ENCODE measurements at places on chromosomes 7 and 10.

GRCh38 chr7:138352570-138353461, 107.2 kb upstream of the TRIM24 start:
- no peak for DNase-seq

DNA sequence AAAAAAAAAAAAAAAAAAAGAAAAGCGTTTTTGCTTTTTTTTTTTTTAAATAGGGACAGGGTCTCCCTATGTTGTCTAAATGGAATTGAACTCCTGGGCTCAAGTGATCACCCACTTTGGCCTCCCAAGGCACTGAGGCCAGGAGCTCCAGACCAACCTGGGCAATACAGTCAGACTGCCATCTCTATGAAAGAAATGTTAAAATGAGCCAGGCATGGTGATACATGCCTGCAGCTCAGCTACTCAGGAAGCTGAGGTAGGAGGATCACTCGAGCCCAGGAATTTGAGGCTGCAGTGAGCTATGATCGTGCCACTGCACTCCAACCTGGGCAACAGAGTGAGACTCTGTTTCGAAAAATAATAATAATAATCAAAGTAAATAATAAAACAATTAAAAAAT, 16.5 kb upstream of the LMTK2 start:
- DNase-seq: no peak

GRCh38 chr7:66779669-66780409, 39.3 kb downstream of the RABGEF1 start:
- DNase-seq: no peak

DNA sequence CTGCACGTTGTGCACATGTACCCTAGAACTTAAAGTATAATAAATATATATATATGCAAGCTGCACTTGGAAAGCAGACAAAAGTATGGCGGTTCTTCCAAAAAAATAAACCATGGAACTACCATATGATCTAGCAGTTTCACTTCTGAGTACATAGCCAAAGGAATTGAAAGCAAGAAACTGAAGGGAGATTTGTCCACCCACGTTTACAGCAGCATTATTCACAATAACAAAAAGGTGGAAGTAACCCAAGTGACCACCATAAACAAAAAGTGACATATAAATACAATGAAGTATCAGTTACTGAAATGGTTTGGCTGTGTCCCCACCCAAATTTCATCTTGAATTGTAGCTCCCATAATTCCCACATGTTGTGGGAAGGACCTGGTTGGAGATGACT, 525.3 kb upstream of the CELF2 start:
- no peak for DNase-seq

DNA sequence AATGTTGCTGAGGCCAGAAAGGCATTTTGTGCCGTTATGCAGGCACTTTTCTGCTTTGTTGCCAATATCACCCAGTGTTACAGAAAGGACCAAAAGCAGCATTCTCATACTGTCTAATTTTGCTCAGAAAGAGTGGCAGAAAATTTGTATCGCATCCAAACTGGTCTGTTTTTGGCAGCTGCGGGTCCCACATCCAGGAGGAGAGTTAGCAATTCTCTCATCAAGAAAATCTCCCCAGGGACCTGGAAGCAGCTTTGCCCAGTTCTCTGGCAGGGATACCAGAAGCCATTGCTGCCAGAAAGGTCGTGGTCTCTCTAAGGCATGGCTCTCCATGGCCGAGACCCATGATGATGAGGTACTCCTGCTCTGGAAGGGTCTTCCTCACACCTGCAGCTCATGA, 489.2 kb upstream of the ZMIZ1 start:
- DNase-seq: no peak

- DNase-seq: no peak
Measured at GRCh38 chr10:35448687-35449662, 112.7 kb downstream of the CCNY start.

GRCh38 chr10:130054021-130054420, 56.6 kb downstream of the C10orf143 start:
- no peak for DNase-seq

DNA sequence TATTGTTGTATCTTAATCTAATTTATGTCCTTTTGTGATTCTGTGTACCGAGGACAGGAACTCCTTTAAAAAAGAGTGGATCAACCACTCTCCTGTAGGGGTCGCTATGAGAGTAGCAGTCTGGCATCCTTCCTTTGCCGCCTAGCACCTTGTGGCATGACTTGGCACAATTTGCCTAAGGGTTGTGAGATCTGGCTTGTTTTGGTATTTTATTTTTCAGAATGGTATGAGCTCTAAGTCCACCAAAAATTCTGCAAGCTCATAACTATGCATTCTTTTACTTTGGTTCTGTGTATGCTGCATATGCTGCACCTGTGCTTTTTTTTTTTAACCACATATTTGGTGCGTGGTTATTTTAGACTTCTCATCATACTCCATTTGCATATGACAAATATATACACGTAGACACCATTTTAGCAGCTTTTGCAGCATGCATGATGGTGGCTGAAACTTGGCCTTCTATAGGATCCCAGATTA, 112.8 kb downstream of the CDK14 start:
- DNase-seq: no peak

DNA sequence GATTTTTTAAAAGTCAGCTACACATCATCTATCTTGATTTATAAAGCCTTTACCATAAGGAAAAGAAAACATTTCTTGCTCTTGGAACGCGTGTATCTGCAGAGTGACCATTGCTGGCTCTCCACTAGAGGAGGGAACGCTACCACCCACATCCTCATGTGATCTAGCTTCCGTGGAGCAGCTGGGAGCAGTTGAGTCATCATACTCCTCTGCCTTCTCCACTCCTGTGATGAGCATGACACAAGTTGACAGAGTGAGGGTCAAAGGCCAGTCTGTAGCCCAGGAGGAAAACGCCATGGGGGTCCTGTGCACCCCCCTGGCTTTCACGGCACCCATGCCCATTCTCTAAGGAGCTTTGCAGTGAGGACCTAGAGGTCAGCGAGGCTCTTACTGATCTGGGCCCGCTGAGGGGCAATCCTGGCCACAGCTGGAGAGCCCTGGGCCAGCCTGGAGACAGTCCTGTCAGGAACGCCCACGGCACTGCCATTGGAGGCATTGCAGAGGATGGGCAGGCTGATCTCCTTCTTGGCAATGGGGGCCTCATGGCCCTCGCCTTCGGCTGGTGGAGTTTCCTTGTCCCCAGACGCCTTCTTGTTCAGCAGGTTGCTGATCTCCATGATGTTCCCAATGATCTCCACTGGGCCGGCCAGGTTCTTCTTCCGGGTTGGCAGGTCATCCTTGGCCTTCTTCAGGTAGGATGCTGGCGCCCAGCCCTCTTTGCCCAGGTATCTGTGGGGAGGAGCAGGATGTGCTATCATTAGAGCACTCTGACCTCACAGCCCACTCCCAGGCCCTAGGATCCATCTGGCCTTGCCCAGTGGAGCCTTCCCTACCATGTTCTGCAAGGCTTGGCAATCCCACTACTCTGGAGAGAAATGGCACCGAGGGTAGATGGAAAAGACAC, 119.2 kb downstream of the NEURL1 start:
- peak; percentile 45 for DNase-seq

- DNase-seq: no peak
Measured at GRCh38 chr7:139699640-139700504, 77.9 kb downstream of the HIPK2 start.

- no peak for DNase-seq
Measured at GRCh38 chr10:34626158-34626880, 188.8 kb downstream of the PARD3 start.

GRCh38 chr7:33815336-33815735, 90.0 kb upstream of the BMPER start:
- DNase-seq: no peak

- DNase-seq: no peak
Measured at GRCh38 chr7:38057829-38058228, 120.2 kb upstream of the STARD3NL start.

DNA sequence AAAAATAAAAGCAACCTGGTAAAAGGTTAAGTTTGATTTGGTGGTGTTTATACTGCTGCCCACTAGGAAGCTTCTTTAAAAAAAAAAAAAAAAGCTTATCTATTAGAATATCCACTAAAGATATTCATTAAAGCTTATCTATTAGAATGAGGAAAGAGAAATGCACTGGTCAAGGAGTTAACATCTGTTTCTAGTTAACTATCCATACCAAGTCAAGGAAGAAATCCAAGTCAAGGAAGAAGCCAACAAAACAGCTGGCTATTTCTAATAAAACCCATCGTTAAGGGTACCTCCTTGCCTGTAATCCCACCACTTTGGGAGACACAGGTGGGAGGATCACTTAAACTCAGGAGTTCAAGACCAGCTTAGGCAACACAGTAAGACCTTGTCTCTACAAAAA, 82.6 kb downstream of the JMJD1C start:
- DNase-seq: no peak

DNA sequence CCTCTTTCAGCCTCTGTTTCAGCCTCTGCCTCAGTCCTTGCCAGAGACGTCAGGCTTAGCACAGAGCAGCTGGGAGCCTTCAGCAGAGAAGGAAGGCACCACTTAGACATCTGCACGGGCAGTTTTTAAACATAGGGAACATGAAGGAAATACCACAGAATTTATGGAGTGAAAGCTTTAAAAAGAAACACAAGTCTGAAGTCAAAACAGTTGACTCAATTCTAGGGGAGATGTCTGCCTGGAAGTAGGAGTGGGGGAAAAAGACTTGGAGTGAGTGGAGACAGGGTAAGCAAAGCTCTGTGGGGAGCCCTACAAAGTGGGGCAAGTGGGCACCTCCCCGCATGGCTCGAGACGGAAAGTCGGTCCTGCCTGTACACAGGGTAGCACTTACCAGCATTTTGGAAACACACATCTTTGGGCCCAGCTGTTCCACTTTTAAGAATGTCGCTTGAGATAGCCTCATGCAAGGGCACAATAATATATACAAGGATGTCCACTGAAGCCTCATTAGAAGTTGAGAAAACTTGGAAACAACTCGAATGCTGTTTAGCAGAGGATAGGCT, 5.0 kb upstream of the TBXAS1 start:
- no peak for DNase-seq

DNA sequence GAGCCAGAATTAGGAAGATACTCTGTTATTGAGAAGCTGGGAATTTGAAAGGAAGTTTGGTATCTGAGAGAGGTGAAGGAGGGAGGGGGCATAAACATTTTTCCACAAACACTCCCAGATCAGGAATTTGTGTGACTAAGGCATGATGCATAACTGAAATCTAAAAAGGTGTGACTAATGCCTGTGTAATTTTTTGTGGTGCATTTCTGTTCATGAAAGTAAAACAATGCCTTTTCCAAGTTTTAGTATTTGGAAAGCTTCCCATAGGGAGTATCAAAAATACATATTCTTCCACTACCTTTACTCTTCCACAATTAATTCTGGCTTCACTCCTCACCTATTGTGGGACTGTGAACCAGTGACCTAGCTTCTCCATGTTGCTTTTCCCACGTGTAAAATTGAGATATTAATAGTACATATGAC, 56.4 kb upstream of the CAV2 start:
- DNase-seq: peak; percentile 74

DNA sequence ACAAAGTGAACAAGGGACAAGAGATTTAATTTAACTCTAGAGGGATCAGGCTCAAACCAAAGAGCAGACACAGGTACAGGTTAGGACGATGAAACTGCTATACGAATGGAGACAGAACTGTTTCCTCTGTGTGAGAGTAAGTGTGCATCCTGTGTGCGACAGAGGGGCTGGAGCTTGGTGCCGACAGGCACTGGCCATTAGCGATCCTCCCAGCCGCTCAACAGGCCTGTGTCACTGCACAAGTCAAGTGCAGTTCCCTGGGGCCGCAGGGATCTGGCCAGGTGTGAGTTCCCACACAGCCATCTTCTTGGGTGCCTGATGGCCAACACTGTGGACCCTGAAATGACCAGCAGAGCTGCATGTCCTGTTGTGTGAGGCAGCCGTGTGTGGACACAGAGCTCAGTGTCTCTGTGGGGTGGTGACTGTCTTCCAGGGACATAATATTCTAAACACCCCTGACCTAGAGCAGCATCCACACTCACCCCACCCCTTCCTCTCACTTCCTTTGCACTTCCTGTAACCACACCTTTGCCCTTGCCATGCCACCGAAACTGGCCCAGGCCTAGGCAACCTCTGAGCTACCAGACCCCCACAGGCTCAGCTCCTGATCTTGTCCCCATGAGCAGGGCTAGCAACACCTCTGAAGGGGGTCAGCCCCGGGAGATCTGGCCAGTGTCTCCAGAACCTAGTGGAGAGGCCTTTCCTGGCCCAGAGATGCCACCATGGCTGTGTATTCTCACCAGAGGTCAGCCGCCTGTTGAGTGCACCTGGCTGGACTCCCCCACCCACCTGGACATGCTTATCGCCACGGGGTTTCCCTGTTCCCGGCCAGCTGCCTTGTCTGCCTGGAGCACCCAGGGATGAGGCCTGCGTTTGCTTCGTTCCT, 11.7 kb upstream of the TBRG4 start:
- no peak for DNase-seq

Data from skeletal muscle cell (primary cell).